Left colon (tissue), 2 donors: ENCODE measurements at places on chromosomes 2 and 18. TPM values are rescaled to one million over a fixed set of nuclear protein-coding genes. Genes with fewer than 3 reads are reported as not detected.

The TDRD15 gene
- total RNA-seq: 0.06 TPM

The TIA1 gene
- total RNA-seq: 84.0 TPM

The PKDCC gene
- 68.5 TPM for total RNA-seq

The ZSWIM2 gene
- not detected for total RNA-seq

The PRKAG3 gene
- total RNA-seq: not detected

The C2orf81 gene
- 0.49 TPM for total RNA-seq

The SERPINB5 gene
- 3.7 TPM for total RNA-seq

The MRPS9 gene
- 32.0 TPM for total RNA-seq

The TUBA3E gene
- not detected for total RNA-seq

The ALK gene
- 0.06 TPM for total RNA-seq

The ADD2 gene
- 0.61 TPM for total RNA-seq

The LHCGR gene
- total RNA-seq: not detected

- DNase-seq: no peak
Measured at GRCh38 chr2:84427235-84428138, 31.6 kb downstream of the SUCLG1 start.

- no peak for DNase-seq
Measured at GRCh38 chr18:73920033-73920432, 227.6 kb downstream of the FBXO15 start.

DNA sequence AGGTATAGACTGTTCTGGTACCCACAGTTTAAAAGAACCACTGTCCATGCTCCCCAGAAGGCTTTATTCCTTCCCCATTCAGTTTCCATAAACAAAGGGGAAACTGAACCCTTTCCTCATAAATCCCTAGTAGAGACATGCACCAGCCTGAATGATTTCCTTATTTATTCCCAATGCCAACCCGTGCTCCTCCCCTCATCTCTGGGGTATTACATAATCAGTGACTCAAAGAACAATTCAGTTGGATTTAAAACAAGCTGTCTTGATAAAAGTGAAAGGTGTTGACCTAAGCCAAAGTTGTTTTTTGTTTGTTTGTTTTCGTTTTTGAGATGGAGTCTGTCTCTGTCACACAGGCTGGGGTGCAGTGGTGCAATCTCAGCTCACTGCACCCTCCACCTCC is 418.5 kb upstream of the CNTNAP5 start:
- DNase-seq: no peak

DNA sequence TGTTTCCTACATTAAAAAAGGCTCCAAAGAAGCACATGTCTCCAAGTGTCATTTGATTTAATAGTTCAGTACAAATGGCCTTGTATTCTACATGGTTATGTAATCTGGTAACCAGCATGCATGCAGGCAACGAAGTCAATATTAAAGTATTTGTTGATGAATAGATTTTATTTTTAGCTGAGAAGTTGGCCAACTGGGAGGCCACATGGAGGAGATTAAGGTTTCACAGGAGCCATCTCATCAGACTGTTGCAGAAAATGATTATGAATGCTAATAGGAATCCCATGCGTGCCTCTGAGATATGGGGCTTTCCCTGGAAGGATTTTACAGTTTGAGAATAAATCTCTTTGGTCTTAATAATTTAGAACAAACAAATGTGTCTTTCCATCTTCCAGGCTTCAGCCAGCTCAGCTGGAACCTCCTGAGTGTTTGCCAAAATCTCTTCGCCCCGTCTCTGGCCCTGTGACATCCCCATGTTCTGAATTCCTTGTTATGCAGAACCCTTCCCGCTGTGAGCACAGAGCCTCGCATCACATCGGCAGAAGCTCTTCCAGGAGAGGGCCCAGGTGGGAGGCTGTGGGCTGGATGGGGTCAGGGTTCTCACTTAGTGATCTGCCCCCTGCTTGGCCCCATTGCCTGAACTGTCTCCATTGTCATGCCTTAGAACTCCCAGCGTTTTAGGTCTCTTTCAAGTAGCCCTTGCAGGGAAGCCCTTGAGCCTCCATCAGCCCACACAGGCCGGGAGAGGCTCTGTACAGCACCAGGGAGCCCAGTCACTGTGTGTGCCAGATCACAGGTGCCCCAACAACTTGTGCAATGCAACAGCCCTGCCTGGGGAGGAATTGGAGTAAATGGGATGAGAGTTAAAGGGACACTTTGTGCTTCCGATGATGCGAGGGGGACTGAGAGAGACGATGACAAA is 190.5 kb upstream of the TWIST2 start:
- no peak for DNase-seq

DNA sequence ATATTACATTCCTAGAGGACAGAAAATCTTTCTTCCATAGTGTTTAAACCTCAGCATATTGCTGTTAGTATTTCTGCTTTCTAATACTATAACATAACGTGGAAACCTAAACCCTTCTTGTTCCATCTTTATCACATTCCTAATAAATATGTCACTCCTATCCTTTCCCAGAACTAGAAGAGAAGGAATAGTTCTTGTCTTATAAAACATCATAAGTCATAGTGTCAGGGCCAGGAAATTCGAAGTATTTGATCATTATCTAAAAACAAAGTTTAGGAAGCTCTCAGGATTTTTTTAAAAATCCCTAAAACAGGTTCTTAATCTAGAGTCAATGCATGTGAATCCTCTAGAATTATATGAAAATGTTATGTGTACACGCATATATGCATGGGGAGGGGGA is 2.0 kb downstream of the NHEJ1 start:
- DNase-seq: no peak

DNA sequence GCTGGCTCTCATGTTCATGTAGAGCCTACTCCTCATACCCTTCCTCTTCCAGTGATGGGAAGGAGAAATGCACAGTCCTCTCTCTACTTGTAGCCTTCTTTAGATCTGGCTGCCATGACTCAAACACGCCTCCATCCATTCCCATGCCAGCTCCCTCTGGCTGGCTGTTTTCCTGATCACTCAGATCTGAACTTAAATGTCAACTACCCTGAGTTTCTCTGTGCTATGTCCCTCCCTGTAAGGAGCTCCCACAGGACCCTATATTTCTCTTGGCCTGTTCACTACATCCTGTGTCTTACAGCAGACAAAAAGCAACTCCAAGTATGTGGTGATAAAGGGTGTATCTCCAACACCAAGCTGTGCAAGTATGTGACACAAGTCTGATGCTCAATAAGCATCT is 152.4 kb downstream of the TCF4 start:
- no peak for DNase-seq

GRCh38 chr18:63146828-63147409 is 172.7 kb downstream of the BCL2 start:
- DNase-seq: no peak

GRCh38 chr18:61579581-61579980 is 246.4 kb downstream of the CDH20 start:
- no peak for DNase-seq

DNA sequence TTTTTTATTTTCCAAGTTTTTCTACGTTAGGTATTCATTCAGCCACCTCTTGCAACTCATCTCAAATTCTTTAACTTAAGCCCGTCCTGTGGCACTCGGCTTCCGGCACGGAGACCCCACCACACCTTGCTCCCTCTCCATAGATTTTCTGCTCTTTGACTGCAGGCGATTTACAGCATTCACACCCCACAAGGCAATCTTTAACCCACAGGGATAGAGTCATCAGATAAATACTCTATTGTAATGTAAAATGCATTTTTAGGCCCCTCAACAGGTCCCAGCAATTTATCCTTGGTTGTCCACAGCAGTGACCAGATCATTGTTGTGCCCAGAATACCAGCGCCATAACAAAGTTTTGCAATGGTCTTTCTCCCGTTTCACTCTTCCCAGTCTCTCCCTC is 132.3 kb upstream of the EPHA4 start:
- DNase-seq: no peak

GRCh38 chr2:236661061-236661761 is 91.6 kb downstream of the ACKR3 start:
- no peak for DNase-seq

DNA sequence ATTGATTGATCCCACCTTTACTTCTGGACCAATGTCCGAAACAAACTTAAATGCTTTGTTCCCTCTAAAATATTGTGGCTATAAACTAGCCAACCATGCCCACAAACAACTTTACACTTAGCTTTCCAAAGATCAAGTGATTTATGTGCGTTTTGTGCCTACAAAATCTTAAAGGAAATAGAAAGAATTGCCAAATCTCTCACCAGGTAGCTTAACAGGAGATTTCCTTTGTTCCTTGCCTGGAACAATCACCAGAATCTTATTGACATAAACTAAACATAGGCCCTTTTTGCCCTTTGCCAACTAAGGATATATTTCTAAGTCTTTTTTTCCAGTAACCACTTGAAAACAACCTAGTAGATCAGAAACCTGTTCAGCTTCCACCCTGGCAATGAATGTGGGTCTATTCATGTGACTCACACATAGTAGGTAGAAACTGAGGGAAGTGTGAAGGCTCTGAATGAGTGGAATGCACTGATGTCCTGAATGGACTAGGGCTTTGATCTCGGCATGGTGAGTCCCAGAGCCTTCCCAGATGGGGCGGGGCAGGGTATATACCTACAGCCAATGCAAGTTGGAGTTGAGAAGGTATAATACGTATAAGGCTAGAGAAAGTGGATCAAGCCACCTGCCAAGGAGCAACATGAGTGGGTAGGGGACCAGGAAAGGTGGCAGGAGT is 94.6 kb upstream of the PPP1CB start:
- DNase-seq: peak; percentile 73

DNA sequence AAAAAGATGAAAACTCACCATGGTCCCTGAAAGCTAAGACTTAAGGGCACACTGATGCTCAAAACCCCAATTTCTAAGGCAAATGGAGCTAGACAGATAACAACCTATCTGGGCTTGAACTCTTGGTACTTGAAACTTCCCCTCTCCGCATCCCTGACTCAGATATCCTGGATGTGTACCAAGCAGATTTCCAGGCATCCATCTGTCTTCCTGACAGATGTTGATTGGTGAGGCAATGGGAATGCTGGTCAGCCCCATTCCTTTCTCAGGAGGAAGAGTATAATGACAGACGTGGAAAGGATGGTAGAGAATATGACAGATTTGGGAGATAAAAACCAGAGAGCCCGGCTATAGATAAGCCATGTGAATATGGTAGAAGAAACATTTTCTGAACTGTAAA is 69.2 kb downstream of the ADD2 start:
- DNase-seq: no peak

DNA sequence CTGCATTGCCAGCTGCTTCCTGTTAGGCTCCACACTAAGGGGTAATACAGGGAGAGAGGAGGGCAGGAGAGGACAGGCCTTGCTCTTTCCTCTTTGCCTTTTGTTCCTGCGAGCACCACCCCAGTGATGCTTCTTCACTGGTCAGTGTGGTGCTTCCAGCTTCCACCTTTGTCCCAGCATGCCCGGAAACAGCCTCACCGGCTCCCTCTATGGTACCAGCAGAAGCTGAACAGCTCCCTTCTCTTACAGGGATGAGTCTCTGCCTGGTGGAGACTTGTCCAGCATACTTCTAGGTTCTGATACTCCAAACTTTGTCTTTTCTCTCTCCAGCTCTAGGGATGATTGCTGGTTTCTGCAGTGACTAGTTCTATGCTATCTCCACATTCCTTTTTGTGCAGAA is 413.3 kb downstream of the TSN start:
- no peak for DNase-seq

DNA sequence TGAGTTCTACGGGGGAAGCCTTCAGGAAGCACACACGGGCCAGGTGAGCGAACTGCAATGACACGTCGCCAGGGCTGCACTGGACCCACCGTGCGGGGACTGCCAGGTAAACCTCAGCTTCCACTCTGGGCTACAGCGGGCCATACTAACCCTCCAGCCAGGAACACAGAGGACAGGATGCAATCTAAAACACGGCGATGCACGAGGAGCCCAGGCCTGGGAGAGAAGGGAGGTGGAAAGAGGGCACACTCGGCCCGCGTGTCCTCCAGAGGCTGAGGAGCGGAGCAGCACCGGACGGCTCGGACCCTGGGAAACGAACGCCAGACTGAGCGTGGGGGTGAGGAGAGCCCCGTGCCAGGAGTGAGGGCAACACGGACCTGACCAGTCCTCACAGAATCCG is 69.3 kb downstream of the HDAC4 start:
- DNase-seq: peak; percentile 21

DNA sequence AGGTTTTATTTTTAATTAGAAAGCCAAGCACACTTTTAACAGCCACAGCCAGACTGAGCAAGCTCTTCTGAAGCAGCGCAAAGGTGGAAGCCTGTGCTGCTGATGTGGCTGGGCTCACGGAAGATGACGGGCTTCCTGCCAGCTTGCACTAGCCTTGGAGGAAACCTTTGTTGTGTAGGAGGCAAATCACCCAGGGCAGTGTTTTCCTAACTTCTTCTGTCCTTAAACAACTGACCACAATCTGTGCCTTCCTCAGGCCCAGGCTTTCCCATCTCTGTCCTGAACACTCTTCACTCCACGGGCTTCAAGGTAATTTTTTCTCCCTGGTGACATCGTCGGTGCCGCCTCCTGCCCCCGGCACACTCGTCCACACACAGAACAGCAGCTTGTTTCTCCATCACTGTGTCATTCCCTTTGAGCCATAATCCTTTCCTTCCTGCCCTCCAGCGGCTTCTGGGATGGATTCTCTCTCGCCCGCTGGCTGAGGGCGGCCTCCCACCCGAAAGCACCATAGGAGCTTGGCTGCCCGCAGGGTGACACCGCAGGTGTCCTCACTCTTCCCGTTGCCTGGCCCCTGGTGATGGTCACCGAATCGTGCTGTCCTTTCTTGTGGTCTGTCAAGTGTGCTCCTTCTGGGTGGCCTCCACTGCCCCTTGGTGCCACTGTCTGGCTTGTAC is 31.1 kb upstream of the INHBB start:
- DNase-seq: no peak

DNA sequence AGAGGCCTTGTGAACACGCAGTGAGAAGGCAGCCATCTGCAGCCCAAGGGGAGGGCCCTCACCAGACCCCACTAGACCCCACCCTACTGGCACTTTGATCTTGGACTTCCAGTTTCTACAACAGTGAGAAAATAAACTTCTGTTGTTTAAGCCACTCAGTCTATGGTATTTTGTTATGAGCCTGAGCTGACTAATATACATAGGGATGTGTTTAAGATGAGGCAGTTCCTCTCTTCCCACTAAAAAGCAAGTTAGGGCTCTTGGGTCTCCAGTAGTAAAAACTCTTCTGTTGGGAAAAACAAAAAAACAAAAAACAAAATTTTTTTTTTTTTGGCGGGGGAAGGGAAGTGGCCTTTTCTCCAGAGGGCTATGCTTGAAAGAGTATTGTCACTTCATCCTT is 233.2 kb upstream of the SMAD7 start:
- DNase-seq: no peak

- DNase-seq: no peak
Measured at GRCh38 chr2:229611360-229611759, 103.0 kb downstream of the DNER start.

- no peak for DNase-seq
Measured at GRCh38 chr2:239381709-239382134, 19.1 kb downstream of the HDAC4 start.

DNA sequence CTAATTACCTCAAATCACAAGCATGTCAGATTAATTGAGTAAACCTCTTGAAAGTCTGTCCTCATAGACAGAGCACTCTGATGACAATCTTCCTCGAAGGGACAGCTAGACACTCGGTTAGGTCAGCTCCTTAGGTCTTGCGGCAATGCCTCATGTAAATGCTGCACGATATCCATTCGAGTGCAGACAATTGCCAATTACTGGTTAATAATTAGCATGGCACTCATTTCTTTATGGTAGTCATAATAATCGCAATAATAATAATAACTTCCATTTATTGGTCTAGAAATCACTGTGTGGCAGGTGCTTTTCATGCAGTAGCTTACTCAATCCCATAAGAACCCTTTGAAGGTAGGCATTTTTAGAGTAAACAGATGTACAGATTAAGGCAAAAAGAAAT is 44.7 kb upstream of the DSC1 start:
- no peak for DNase-seq
